ENCODE measurements at places on chromosomes 12 and 14. TPM values are rescaled to one million over a fixed set of nuclear protein-coding genes. Genes with fewer than 3 reads are reported as not detected.

FICD gene
- total RNA-seq: 5.9 TPM

IKBIP gene
- 46.1 TPM for total RNA-seq

ITGA7 gene
- total RNA-seq: 0.48 TPM

GCN1 gene
- 150 TPM for total RNA-seq

RGS6 gene
- total RNA-seq: not detected

NR2C1 gene
- 27.1 TPM for total RNA-seq

OTX2 gene
- total RNA-seq: not detected

OAS1 gene
- 7.5 TPM for total RNA-seq

CATSPERB gene
- not detected for total RNA-seq

MAGOHB gene
- total RNA-seq: 9.8 TPM

ESR2 gene
- 0.33 TPM for total RNA-seq

RASSF9 gene
- 4.3 TPM for total RNA-seq

KRT83 gene
- not detected for total RNA-seq

TAC3 gene
- not detected for total RNA-seq

SLC7A8 gene
- 0.33 TPM for total RNA-seq

C14orf180 gene
- total RNA-seq: not detected

NYNRIN gene
- total RNA-seq: 28.7 TPM

ANKS1B gene
- total RNA-seq: 0.65 TPM

LHX5 gene
- not detected for total RNA-seq

BDKRB2 gene
- total RNA-seq: 0.38 TPM

TEX52 gene
- total RNA-seq: not detected

CHGA gene
- total RNA-seq: not detected

KRT8 gene
- total RNA-seq: 12.5 TPM

ZFYVE26 gene
- 32.2 TPM for total RNA-seq

HIP1R gene
- 137 TPM for total RNA-seq

TAS2R46 gene
- total RNA-seq: 2.9 TPM

RECQL gene
- total RNA-seq: 99.6 TPM

NELL2 gene
- total RNA-seq: not detected

MUCL1 gene
- not detected for total RNA-seq

POTEM gene
- not detected for total RNA-seq

TBX3 gene
- 1.8 TPM for total RNA-seq

MLEC gene
- total RNA-seq: 80.6 TPM

MLH3 gene
- 19.5 TPM for total RNA-seq

PLD4 gene
- total RNA-seq: under 0.01 TPM

MIP gene
- 0.29 TPM for total RNA-seq

TDRD9 gene
- total RNA-seq: 1.2 TPM

NXPH4 gene
- 0.19 TPM for total RNA-seq

EPS8 gene
- total RNA-seq: 34.3 TPM

KRT73 gene
- total RNA-seq: not detected

MYF6 gene
- not detected for total RNA-seq

SLC2A3 gene
- total RNA-seq: 28.2 TPM

TAS2R30 gene
- total RNA-seq: 5.6 TPM

MAP3K12 gene
- total RNA-seq: 21.5 TPM

RD3L gene
- total RNA-seq: not detected

GPD1 gene
- total RNA-seq: under 0.01 TPM

LPAR5 gene
- not detected for total RNA-seq

A2M gene
- total RNA-seq: 37.6 TPM
